ENCODE measurements at places on chromosomes 13 and 19. TPM values are rescaled to one million over a fixed set of nuclear protein-coding genes. Genes with fewer than 3 reads are reported as not detected.

DNA sequence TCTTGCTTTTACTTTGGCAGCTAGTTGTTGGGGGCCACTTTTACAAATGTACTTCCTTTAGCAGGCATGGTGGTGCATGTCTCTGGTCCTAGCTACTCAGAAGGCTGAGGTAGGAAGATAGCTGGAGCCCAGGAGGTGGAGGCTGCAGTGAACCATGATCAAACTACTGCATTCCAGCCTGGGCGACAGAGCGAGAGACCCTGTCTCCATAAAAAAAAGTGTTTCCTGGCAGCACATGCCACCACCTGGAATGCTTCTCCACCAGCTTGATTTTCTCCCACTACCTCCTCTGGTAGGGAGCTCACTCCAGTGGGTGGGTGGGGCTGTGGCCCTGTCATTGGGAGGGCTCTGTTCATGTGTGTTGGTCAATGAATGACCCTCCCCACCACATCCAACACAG is 12.5 kb downstream of the FZR1 start:
- no peak overlapping the region for H3K4me3 ChIP-seq
- no peak for DNase-seq
- peaks cover 2% of the 10 kb centered on the region for H3K36me3 ChIP-seq
- H3K27ac ChIP-seq, result no peak overlapping the region

- H3K4me1 ChIP-seq, result no peaks in the 10 kb centered on the region
- no peak for DNase-seq
- H3K36me3 ChIP-seq, result no peaks in the 10 kb centered on the region
- H3K27me3 ChIP-seq, result peaks cover 78% of the 10 kb centered on the region
- no peak overlapping the region for H3K4me3 ChIP-seq
Observed at GRCh38 chr13:110297766-110298504, 9.0 kb downstream of the COL4A1 start.

- no peaks in the 10 kb centered on the region for H3K27me3 ChIP-seq
- no peak overlapping the region for H3K27ac ChIP-seq
- H3K4me1 ChIP-seq, result no peaks in the 10 kb centered on the region
- H3K36me3 ChIP-seq, result no peaks in the 10 kb centered on the region
Observed at GRCh38 chr13:31321457-31321856, 121.7 kb downstream of the B3GLCT start.

- no peaks in the 10 kb centered on the region for H3K27me3 ChIP-seq
- DNase-seq, result no peak
- no peaks in the 10 kb centered on the region for H3K4me1 ChIP-seq
- H3K4me3 ChIP-seq, result peak overlapping the region; percentile 12
- H3K36me3 ChIP-seq, result no peaks in the 10 kb centered on the region
- H3K27ac ChIP-seq, result no peak overlapping the region
Observed at GRCh38 chr13:113109151-113110047, 3.8 kb downstream of the F7 start.

DNA sequence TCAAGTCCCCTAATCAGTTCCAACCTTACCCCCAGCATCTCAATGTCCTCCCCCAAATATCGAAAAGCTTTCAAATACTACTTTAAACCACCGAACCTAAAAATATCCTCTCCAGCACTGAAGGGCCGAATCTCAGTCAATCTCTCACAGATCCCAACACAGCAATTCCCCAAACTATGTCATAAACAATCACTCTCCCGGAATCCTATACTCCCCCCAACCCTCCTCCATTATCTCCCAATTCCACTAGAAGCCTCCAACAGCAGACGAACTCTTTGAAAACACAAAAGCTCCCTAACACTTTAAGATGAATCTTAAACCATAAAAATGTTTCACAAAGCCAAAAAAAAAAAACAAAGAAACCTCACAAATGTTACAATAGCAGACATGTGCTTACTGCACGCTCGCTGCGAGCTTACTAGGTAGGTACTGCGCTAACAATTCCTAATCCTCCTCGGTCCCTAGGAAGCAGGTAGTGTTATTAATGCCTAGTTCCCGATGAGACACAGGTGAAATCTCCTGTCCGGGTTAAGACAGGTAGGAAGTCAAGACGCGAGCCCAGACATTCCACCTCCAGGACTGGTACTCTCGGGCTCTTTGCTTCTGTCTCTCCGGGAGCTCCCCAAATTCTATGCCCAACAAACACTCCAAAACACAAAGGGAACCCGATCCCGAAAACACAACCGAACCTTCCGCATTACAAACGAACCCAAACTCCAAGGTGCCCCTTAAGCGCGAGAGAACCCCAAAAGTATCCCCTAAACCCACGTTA is 14.2 kb downstream of the FBXO46 start:
- peaks cover 30% of the 10 kb centered on the region for H3K4me1 ChIP-seq
- peaks cover 13% of the 10 kb centered on the region for H3K36me3 ChIP-seq
- H3K27me3 ChIP-seq, result no peaks in the 10 kb centered on the region
- peak; percentile 23 for DNase-seq

GRCh38 chr13:33150662-33151061 is 134.4 kb downstream of the KL start:
- H3K4me3 ChIP-seq, result no peak overlapping the region
- no peak for DNase-seq
- no peak overlapping the region for H3K27ac ChIP-seq
- H3K27me3 ChIP-seq, result peaks cover 48% of the 10 kb centered on the region
- H3K36me3 ChIP-seq, result peaks cover 4% of the 10 kb centered on the region
- peaks cover 14% of the 10 kb centered on the region for H3K4me1 ChIP-seq

GRCh38 chr19:1901940-1902404 is 3.2 kb upstream of the ADAT3 start:
- no peak overlapping the region for H3K27ac ChIP-seq
- H3K4me3 ChIP-seq, result no peak overlapping the region

The CDX2 gene
- not detected for total RNA-seq

The NCCRP1 gene
- not detected for total RNA-seq

The NOTCH3 gene
- 0.02 TPM for total RNA-seq

The RDH8 gene
- not detected for total RNA-seq

The RASA3 gene
- 48.9 TPM for total RNA-seq

Data from activated T-cell treated with anti-CD3 and anti-CD28 coated beads, Interleukin-2, amount 50 U/mL, for 72 hours (primary cell).